ENCODE measurements at places on chromosomes 2 and 18. TPM values are rescaled to one million over a fixed set of nuclear protein-coding genes. Genes with fewer than 3 reads are reported as not detected.

- H3K27ac ChIP-seq, result no peak overlapping the region
- no peaks in the 10 kb centered on the region for H3K27me3 ChIP-seq
- H3K36me3 ChIP-seq, result no peaks in the 10 kb centered on the region
- H3K4me3 ChIP-seq, result no peak overlapping the region
Measured at GRCh38 chr2:40955042-40955441, 503.2 kb upstream of the SLC8A1 start.

- H3K36me3 ChIP-seq, result no peaks in the 10 kb centered on the region
- DNase-seq, result no peak
- H3K4me3 ChIP-seq, result no peak overlapping the region
- H3K27ac ChIP-seq, result no peak overlapping the region
- no peaks in the 10 kb centered on the region for H3K4me1 ChIP-seq
Measured at GRCh38 chr18:45249246-45249661, 366.0 kb upstream of the SLC14A2 start.

- no peak overlapping the region for H3K4me3 ChIP-seq
- no peak overlapping the region for H3K27ac ChIP-seq
- H3K4me1 ChIP-seq, result peaks cover 11% of the 10 kb centered on the region
- no peak for DNase-seq
- H3K27me3 ChIP-seq, result peaks cover 2% of the 10 kb centered on the region
Measured at GRCh38 chr2:155377266-155377680, 678.8 kb downstream of the KCNJ3 start.

DNA sequence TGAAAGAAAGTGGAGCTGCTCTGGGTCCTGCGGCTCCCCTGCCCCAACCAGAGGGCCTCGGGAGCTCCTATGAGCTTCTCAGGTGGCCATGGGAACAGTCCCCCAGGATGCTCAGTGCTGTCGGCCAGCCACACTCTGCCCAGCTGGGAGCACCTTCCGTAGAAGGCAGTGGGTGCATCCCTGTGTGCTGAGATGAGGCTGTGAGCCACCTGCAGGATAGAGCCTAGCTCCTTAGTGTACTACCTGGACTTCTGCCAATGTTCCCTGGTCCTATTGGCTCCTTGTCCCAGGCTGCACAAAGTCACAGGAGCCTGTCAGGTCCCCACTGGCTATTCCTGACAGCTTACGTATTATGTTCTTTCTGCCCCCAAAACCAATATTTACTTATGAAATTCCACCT, 16.1 kb downstream of the PRELID3A start:
- H3K4me3 ChIP-seq, result no peak overlapping the region
- H3K36me3 ChIP-seq, result no peaks in the 10 kb centered on the region
- no peaks in the 10 kb centered on the region for H3K27me3 ChIP-seq
- H3K27ac ChIP-seq, result no peak overlapping the region
- DNase-seq, result no peak
- H3K4me1 ChIP-seq, result peaks cover 12% of the 10 kb centered on the region

DNA sequence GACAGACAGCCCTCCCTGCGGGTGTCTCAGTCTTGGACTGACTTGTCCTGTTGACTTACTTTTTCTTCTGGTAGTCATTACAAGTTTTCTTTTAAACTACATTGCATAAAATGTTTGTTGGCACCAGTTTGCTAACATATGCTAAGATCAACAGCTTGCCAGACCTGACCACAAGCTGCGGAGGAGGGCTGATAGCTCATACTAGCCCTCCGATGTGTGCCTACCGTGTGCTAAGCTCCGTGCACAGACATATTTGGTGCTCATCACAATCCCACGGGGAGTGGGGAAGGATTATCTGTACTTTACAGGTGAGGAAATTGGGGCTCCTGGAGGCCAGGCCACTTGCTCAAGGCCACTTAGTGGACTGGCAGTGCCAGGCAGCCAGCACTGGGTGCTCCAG, 72.8 kb upstream of the YPEL5 start:
- H3K4me1 ChIP-seq, result no peaks in the 10 kb centered on the region
- no peak overlapping the region for H3K27ac ChIP-seq
- H3K4me3 ChIP-seq, result no peak overlapping the region
- DNase-seq, result no peak
- no peaks in the 10 kb centered on the region for H3K36me3 ChIP-seq

GRCh38 chr2:238467062-238467461, 40.3 kb downstream of the ASB1 start:
- peaks cover 6% of the 10 kb centered on the region for H3K27me3 ChIP-seq
- no peak for DNase-seq
- no peak overlapping the region for H3K27ac ChIP-seq
- H3K36me3 ChIP-seq, result peaks cover 11% of the 10 kb centered on the region
- H3K4me1 ChIP-seq, result peaks cover 12% of the 10 kb centered on the region

GRCh38 chr18:46686186-46686585, 29.2 kb upstream of the LOXHD1 start:
- no peaks in the 10 kb centered on the region for H3K27me3 ChIP-seq
- no peaks in the 10 kb centered on the region for H3K36me3 ChIP-seq
- H3K27ac ChIP-seq, result no peak overlapping the region
- no peak overlapping the region for H3K4me3 ChIP-seq
- no peaks in the 10 kb centered on the region for H3K4me1 ChIP-seq

DNA sequence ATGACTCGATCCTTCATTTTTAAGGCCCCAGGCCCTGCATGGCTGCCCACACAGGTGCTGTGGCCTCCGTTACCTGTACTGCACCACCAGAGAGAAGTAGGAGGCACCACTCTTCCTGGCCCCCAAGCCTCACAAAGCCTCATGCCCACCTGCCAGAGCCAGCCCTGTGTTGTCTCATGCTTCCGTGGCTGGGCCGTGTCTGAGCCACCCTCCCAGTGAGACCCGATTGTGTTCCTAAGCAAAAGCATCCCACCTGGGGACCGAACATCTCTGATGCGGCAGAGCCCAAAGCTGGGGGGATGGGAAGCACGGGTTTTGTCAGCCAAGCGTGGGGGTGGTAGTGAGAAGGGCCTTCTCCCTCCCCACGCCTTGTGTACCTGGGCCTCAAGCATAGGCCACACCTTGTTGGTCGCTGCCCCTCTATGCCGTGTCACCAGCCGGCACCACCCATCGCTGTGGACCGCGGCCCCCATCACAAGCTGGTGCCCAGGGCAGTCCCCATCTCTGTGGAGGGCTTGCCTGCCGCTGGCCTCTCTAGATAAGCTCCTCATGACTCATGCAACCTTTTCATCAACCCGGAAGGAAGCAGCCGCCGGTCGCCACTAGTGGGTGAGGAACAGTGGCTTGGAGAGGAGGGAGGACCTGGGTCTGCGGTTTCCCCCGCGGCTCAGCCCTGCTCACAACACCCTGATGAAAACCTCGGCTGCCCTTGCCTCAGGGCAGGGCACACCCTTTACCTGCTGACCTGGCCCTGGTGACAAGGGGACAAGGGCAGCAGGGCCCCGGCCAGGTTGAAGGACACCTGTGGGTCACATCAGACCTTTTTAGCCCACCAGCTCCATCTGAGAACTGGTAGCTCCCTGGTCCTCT, 2.7 kb upstream of the RNPEPL1 start:
- H3K36me3 ChIP-seq, result peaks cover 57% of the 10 kb centered on the region
- H3K4me1 ChIP-seq, result peaks cover 66% of the 10 kb centered on the region
- no peaks in the 10 kb centered on the region for H3K27me3 ChIP-seq

GRCh38 chr2:219542931-219543595, 546 bp downstream of the CHPF start:
- H3K27ac ChIP-seq, result peak overlapping the region; percentile 71
- peaks cover 17% of the 10 kb centered on the region for H3K27me3 ChIP-seq
- H3K36me3 ChIP-seq, result peaks cover 7% of the 10 kb centered on the region
- H3K4me3 ChIP-seq, result peak overlapping the region; percentile 78

DNA sequence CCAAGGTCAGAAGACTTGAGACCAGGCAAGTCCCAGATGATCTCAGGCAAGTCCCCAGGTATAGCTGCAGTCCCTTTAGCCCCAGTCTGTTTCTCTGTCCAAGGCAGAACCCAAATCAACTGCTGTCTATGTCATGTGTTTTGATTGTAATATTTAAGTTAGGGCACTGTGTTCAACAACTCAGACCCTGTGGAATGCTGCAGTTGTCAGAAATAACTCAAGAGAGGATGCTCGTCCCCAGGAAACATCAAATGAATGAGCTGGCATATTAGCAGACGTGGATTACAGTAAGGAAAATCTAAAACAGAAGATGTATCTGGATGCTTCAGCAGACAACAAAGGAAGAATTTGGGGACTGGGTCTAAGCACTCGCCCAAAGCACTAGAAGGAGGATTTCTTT, 70.1 kb downstream of the BCL11A start:
- H3K27ac ChIP-seq, result no peak overlapping the region
- H3K36me3 ChIP-seq, result no peaks in the 10 kb centered on the region
- H3K27me3 ChIP-seq, result peaks cover 25% of the 10 kb centered on the region
- H3K4me3 ChIP-seq, result no peak overlapping the region
- DNase-seq, result no peak

TMEM178A gene
- 0.43 TPM for total RNA-seq

GRHL1 gene
- total RNA-seq, result 1.2 TPM

RANBP2 gene
- total RNA-seq, result 51.1 TPM

CABYR gene
- total RNA-seq, result 0.95 TPM

C2orf80 gene
- total RNA-seq, result not detected

GULP1 gene
- total RNA-seq, result not detected

RGPD3 gene
- total RNA-seq, result 0.05 TPM

LGALSL gene
- 2.6 TPM for total RNA-seq

UGT1A4 gene
- total RNA-seq, result not detected
